ENCODE measurements at places on chromosomes 12 and 14.
A peak's percentile ranks its signal among the peaks of the same experiment; 100 is the strongest.

- DNase-seq: no peak
Observed at GRCh38 chr12:46858368-46858767, 32.6 kb upstream of the SLC38A4 start.

DNA sequence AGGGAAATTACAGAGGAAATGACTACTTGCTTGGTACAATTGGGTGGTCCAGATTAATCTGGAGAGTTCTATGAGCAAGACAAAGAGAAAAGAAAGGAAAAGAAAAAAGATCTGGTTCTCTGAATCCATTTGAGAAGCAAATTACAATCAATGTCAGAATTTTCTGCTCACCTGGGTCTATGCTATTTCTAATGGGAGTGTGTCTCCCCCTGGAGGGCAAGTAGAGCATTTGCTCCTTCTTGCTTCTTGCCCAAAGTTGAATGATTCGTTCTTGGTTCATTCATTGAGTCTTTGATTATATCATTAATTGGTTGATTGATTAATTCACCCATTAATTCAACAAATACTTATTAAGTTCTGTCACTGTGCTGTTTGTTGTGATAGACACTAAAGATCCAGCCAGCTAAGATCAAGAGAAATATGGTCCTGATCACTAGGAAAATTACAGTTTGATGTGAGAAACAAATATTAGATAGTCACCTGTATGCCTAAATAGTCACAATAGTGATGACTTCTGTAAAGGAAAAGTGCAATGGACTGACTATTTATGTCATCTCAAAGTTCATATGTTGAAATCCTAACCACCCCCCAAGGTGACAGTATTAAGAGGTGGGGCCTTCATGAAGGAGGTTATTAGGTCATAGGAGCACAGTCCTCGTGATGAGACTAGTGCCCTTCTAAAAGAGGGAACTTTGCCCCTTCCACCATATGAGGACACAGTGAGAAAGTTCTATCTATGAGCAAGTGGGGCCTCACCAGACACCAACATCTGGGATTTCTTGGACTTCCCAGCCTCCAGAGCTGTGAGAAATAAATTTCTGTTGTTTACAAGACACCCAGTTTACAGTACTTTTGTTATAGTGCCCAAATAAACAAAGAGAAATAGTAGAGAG, 8.0 kb upstream of the ASB8 start:
- DNase-seq: peak; percentile 69

- no peak for DNase-seq
Observed at GRCh38 chr14:91158091-91158790, 44.4 kb downstream of the DGLUCY start.

GRCh38 chr12:57735952-57736740, 2.4 kb downstream of the AGAP2 start:
- peak; percentile 45 for DNase-seq

DNA sequence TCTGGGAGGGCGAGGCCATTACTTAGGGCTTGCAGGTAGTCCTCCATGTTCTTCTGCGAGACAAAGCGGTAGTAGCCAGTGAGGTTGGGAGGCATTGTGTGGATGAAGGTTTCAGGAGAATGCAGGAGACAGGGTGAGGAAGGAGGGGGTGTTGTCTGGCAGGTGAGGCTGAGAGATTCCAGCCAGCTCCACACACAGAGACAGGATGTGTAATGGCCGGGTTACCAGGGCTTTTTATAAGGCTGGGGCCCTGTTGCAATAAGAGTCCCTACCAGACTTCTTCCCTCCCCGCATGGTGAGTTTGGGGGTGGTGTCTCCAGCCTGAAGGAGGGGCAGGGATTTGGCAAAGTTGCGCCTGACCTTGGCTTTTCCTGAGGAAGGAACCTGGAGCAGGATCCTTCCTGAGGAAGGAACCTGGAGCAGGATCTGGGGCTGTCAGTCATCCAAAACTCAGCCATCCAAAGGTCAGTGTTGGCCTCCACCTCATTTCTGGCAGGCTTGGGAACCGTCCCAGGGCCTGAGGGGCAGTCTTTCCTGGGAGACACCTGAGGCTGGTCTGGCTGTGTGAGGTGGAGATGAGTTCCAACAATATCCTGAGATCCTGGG, at the start of gene RBP5:
TSS of gene RBP5 (minus strand) at position 209 of the 606 bp plus-strand sequence. CDS start at position 95, 114 bp downstream.
- no peak for DNase-seq

DNA sequence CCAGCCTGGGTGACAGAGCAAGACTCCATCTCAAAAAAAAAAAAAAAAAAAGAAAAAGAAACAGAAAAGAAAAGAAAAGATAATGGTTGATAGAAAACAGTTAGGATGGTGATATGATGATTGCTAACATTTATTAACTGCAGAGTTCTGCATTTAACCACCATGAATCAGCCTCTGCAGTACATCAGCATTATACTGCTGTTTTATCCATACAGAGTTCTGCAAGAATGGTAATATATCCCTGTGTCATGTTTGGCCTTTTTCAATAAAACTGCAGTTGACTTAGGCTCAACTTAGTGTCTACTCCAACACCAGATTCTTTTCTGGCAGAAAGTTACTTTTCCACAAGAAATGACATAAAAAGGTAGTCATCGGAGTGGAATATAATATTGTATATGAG, 62.6 kb downstream of the DUSP6 start:
- peak; percentile 18 for DNase-seq

DNA sequence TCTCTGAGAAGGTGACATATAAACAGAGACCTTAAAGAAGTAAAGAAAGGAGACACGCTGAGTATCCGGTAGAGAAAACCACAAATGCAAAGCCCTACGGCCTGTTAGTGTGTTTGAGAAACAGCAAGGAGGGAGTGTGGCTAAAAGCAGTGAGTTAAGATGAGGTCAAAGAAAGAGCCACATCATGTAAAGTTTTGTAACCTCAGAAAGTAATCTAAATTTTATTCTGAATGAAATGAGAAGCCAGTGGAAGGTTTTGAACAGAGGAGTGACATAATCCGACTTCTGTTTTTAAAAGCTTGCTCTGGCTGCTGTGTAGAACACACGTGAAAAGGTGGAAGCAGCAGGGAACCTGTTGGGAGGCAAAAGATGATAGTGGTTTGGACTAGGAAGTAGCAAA, 32.6 kb downstream of the PPP2R5E start:
- DNase-seq: no peak

- no peak for DNase-seq
Observed at GRCh38 chr12:62103748-62104147, 156.5 kb upstream of the USP15 start.

DNA sequence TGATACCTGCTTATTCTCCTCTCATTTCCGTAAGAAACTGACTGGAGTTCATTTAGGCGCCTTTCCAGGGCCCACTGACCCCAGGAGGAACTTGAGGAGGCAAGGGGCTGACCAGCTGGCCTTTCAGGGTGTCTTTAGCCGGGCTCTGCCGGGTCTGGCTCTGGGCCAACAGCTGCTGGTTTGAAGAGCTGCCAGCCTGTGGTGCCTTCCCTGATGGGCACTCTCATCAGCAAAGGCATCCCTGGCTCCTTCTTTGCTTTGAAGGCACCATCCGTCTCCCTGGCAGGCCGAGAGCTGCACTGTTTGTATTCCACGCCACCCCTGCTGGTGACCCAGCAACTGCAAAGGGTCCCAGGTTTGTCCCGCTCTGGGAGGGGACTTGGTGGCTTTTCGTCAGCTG, 42.0 kb downstream of the IQSEC3 start:
- DNase-seq: no peak

GRCh38 chr12:26428420-26428819, 233.0 kb downstream of the SSPN start:
- no peak for DNase-seq

GRCh38 chr14:54709444-54709843, 142.5 kb downstream of the SAMD4A start:
- DNase-seq: no peak

- DNase-seq: no peak
Observed at GRCh38 chr12:51953864-51954263, 2.4 kb downstream of the ACVR1B start.

DNA sequence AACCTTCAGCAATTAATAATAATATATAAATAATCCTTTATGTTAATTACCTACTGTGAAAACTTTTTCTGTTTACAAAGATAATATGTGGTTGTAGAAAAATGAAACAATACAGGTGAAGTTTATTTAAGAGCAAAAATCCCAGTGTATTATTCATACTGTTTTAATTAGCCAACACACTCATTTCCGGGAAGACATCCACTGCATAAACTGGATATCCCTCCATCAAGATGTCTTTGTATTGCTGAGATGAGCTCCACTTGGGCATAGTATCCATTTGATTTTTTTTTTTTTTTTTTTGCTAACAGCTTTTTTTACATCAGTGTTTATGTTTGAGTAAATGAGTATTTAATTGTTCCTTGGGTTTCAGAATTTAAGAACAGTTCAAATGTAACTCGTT, 13.7 kb upstream of the DERA start:
- DNase-seq: no peak

DNA sequence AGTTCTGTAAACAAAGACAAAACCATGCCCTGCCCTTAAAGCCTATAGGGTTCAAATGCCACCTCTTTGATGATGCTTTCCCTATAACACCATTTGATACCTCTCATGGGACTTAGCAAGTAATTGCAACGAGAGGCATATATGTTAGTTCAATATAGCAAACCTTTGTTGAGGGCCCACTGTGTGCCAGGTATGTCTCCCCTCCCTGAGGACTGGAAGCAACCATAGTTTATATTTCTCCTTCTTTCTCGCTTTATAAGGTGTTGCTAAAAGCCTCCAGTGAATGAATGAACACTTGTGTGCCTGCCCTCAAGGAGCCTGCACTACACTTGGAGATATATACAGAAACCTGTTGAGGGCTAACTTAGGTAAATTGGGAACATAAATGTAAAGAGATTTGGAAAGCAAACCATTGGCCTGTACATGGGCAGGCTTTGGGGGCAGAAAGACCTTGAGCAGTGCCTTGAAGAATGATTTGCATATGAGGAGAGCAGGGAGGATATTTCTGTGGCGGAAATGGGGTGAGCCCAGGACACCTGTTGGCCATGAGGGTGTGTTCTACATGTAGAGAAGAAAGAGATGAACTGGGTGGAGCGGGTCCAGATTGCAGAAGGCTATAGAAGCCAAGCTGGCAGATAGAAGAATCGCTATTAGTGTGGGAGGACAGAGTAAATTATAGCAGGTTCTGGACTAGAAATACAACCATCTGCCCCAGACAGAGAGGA, 1.8 kb upstream of the CKAP4 start:
- no peak for DNase-seq

GRCh38 chr12:106122004-106122403, 16.8 kb downstream of the NUAK1 start:
- no peak for DNase-seq

- no peak for DNase-seq
Observed at GRCh38 chr12:75913502-75914351, 117.8 kb downstream of the PHLDA1 start.

- no peak for DNase-seq
Observed at GRCh38 chr12:132711080-132711843, 620 bp downstream of the PGAM5 start.

DNA sequence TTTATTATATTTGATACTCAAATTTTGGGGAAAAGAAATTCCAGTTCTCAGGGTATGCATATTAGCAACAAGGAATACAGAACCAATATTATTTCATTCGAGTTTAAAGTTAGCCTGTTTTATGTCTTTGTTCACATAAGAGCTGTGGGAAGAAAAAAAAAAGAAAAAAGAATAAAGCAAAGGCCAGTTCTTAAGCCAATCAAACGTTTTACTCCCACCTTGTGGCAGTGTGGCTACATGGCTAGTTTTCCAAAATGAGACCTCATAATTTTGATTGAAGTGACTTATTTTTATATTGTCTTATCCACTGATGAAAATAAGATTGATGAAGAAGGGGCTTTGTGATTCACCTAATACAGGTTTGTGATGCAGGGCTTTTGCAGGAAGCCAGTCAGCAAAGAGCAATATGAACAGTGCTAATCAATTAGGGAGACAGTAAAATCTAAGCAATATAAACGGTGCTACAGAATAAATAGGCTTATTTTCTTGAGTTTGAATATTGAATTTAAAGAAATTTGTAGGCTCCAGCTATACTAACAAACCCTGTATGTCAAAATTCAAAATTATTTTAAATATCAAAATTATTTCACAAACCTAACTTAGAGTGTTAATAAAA, 624.1 kb upstream of the FOXG1 start:
- DNase-seq: peak; percentile 65

DNA sequence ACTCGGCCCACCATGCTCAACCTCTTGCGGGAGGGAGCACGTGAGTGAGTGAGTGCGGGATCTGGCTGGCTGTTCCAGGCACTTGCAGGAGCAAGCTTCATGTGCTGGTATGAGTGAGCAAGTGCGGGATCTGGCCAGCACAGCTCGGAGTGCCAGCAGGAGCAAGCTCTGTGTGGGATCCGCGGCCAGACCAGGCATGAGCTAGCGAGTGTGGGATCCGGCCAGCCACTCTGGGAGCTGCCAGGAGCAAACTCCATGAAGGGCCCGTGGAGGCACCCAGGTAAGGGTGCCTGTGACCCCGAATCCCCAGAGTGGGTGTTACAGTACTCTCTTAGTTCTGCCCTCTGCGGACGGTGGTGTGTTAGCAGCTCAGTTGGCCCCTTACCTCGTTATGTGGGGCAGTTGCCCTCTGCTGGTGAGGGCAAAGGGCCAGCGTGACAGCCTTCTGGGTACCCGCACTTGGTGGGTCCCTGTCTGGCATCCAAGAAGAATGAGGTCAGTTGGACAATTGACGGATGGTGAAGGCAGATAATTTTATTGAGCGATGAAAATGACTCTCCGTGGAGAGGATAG, 38.3 kb downstream of the RAD51B start:
- no peak for DNase-seq

DNA sequence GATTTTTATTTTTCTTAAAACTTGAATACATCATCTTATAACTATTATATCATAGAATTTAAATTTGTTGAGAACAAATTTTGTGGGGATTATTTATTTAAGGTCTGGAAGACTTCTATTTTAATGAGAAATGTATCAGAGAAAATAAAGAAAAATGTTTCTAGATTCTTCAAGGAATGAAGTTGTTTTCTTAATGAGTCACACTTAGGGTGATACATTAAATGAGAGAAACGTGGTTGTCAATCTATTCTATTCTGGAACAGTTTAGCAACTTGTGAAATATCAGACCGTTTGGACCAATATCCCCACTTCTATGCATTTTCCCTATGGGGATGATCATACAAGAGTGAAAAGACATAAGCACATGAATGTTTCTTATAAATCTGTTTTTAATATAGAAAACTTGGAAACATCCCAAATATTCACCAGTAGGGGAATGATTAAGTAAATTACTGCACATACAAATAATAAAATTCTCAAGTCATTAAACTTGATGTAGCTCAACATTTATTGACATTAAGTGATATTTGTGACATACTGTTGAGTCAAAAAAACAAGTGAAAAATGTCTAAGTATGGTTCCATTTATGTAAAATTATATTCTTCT, 88.5 kb downstream of the E2F7 start:
- peak; percentile 9 for DNase-seq

DNA sequence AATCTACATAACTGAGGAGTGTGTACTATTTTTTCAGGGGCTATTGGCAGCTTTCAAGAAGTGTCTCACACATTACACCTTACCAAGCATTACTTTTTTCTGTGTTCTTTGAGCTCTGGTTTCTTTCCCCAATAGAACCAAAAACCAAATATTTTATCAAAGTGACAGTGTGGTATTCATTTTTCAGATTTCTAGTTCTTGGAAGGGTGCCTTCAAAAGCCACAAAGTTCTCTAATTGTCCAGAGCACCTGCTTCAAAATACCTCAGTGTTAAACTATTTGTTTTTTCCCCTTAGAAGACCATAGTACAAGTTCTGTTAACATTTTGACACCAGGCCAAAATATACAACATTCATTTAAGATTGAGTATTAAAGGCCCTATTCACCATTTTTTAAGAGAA, 515.7 kb downstream of the ETNK1 start:
- no peak for DNase-seq

GRCh38 chr14:29370024-29370423, 557.6 kb downstream of the PRKD1 start:
- peak; percentile 38 for DNase-seq

Data from PC-3 (cell line).